Stimulated activated CD8-positive, alpha-beta memory T cell treated with anti-CD3 and anti-CD28 coated beads, Interleukin-2, amount 100 ng/mL, for 1 hour (primary cell): ENCODE measurements at places on chromosomes 13 and 19.

GRCh38 chr13:40563350-40564125, 102.9 kb downstream of the FOXO1 start:
- no peak for DNase-seq

- DNase-seq = no peak
These were observed 34.9 kb downstream of the PAK4 start for GRCh38 chr19:39160523-39160861.

- DNase-seq = no peak
These were observed 64.2 kb upstream of the UBL3 start for GRCh38 chr13:29914581-29914980.

DNA sequence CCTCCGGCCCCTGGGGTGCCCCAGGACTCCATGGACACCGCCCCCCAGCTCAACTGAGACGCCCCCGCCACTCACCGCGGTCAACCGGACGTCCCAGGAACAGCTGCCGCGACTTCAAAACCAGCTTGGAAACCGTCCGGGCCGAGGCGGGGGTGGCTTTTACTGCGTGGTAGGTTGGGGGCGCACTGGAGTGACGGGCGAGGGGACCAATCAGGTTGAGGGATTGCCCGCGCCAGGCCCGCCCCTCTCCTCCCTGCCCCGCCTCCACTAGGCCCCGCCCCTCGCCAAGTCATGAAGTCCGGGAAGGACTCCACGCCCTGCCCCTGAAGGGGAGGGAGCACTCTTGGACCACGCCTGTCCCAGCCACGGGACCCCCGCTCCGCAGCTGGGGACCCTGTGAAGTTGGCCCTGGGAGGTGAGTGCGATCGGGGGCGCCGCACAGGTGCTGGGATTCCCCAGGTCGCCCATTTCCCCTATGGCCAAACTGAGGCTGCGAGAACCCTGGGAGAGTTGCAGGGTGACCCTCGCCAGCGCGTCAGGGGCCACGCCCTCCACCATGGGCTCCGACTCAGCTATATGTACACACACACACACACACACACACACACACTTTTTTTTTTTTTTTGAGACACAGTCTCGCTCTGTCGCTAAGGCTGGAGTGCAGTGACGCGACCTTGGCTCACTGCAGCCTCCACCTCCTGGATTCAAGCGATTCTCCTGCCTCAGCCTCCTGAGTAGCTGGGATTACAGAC, at the start of gene PLIN3:
TSS of gene PLIN3 (minus strand) at position 134 of the 752 bp plus-strand sequence. CDS start 6,273 bp downstream, outside the sequence.
- DNase-seq = peak; percentile 78

GRCh38 chr13:106343836-106344235, 191.6 kb downstream of the EFNB2 start:
- no peak for DNase-seq
